ENCODE measurements at places on chromosomes 3 and 15. TPM values are rescaled to one million over a fixed set of nuclear protein-coding genes. Genes with fewer than 3 reads are reported as not detected.

DNA sequence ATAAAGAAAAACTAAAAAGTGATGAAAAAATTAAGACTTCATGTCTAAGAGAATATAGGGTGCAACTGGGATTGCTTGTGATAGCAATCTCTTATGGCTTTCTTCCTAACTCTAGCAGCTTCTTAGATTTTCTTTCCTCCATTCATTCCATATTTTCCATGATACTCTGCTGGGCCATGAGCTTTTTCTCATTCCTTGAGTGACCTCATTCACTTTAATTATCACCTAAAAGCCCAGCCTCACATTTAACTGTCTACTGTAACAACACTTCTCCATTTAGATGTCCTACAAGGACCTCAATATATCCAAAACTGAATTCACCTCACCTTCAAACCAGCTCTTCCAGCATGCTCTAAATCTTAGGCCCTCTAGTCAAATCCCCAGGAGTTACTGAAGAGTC is 49.5 kb upstream of the ANKRD28 start:
- no peaks in the 10 kb centered on the region for H3K27me3 ChIP-seq
- no peaks in the 10 kb centered on the region for H3K4me1 ChIP-seq
- H3K27ac ChIP-seq: no peak overlapping the region

- H3K4me3 ChIP-seq: peak within 1 kb of the TSS; percentile 82
- peak; percentile 41 for DNase-seq
- H3K27me3 ChIP-seq: peaks cover 27% of the 10 kb centered on the region
- H3K4me1 ChIP-seq: peaks cover 21% of the 10 kb centered on the region
- H3K36me3 ChIP-seq: no peaks in the 10 kb centered on the region
Measured at GRCh38 chr15:78565097-78565950, at the start of gene CHRNA5. Gene CHRNA5 (plus strand): TSS chr15:78565520. CDS start chr15:78565720, 200 bp downstream.

- no peak overlapping the region for H3K4me3 ChIP-seq
- H3K4me1 ChIP-seq: peaks cover 22% of the 10 kb centered on the region
- H3K27me3 ChIP-seq: peaks cover 27% of the 10 kb centered on the region
Measured at GRCh38 chr15:70585707-70586034, 177.7 kb downstream of the UACA start.

DNA sequence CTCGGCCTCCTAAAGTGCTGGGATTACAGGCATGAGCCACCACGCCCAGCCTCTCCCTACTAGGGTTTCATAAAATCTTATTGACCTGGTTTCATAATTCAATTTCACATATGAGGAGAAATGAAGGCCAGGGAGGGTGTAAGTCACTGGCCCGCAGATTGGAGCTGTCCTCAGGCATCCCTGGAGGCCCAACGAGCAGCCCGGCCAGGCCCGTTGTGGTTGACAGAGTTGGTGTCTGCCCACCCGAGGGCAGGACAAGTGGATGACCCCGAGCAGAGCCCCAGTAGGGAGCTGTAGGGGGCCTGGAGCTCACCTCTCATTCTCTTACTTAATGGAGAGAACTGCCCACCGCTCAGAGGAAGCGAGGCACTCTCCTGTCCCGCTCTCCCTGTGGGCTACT is 78.9 kb downstream of the CPN2 start:
- H3K4me1 ChIP-seq: peaks cover 15% of the 10 kb centered on the region
- H3K4me3 ChIP-seq: no peak overlapping the region
- DNase-seq: no peak
- H3K27me3 ChIP-seq: peaks cover 10% of the 10 kb centered on the region
- H3K36me3 ChIP-seq: no peaks in the 10 kb centered on the region
- no peak overlapping the region for H3K27ac ChIP-seq

GRCh38 chr3:179772297-179772696 is 119.5 kb downstream of the USP13 start:
- no peak for DNase-seq
- H3K4me3 ChIP-seq: no peak overlapping the region
- H3K27me3 ChIP-seq: no peaks in the 10 kb centered on the region
- H3K27ac ChIP-seq: no peak overlapping the region
- peaks cover 7% of the 10 kb centered on the region for H3K4me1 ChIP-seq

DNA sequence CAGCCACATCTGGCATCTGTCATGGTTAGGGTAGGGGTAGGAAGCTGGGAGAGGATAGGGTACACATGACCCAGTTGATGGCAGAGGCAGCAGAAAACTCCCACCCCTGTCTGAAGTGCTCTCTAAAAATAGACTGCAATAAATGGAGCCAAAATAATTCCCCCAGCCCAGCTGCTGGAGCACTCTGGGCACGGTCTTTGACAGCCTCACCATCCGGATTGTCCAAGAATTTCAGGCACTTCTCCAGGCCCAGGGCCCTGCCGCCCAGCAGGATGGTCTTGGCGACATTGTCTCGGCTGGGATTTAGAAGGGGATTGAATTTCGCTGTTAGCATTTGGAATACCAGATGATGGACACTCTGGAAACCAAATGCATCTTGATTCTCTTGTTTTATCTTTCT is 103.7 kb downstream of the IQSEC1 start:
- H3K36me3 ChIP-seq: peaks cover 17% of the 10 kb centered on the region
- H3K27ac ChIP-seq: no peak overlapping the region
- no peak overlapping the region for H3K4me3 ChIP-seq
- no peak for DNase-seq
- H3K4me1 ChIP-seq: peaks cover 40% of the 10 kb centered on the region
- peaks cover 4% of the 10 kb centered on the region for H3K27me3 ChIP-seq

DNA sequence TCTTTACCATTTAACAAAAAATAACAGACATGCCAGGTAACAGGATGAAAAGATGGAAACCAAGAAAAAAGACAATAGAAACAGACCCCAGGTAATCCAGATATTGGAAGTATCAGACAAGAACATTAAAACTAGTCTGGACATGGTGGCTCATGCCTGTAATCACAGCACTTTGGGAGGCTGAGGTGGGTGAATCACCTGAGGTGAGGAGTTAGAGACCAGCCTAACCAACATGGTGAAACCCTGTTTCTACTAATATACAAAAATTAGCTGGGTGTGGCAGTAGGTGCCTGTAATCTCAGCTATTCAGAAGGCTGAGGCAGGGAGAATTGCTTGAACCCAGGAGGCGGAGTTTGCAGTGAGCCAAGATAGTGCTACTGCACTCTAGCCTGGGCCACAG is 40.6 kb downstream of the ACAD9 start:
- no peak overlapping the region for H3K27ac ChIP-seq
- no peaks in the 10 kb centered on the region for H3K27me3 ChIP-seq
- no peak overlapping the region for H3K4me3 ChIP-seq
- DNase-seq: no peak

- peaks cover 40% of the 10 kb centered on the region for H3K4me1 ChIP-seq
- H3K27ac ChIP-seq: no peak overlapping the region
- no peaks in the 10 kb centered on the region for H3K27me3 ChIP-seq
- peaks cover 7% of the 10 kb centered on the region for H3K36me3 ChIP-seq
- H3K4me3 ChIP-seq: no peak overlapping the region
Measured at GRCh38 chr3:46393554-46394434, 13.1 kb downstream of the CCR5AS start.

DNA sequence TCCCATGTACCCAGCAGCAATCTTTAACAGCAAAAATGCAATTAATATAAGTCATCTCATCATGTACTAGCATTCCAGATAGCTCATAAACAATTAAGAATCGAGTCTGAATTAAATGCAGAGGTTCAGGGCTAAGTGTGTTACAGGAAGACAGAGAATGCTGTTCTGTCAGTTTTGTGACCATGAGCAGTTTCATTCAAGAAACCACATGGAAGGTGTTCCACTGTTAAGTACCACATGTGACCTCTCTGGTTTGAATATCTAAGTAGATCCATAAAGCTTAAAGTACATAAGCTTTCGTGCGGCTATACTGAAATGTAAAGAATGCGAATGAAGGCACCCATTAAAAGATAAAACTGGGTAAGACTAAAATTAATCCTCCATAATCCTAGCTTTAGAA is 272.3 kb downstream of the IL5RA start:
- no peaks in the 10 kb centered on the region for H3K27me3 ChIP-seq
- H3K4me1 ChIP-seq: no peaks in the 10 kb centered on the region
- DNase-seq: no peak
- no peaks in the 10 kb centered on the region for H3K36me3 ChIP-seq
- H3K27ac ChIP-seq: no peak overlapping the region

GRCh38 chr3:150411106-150411460 is 3.0 kb downstream of the TSC22D2 start:
- no peak for DNase-seq
- peaks cover 47% of the 10 kb centered on the region for H3K4me1 ChIP-seq
- H3K36me3 ChIP-seq: peaks cover 29% of the 10 kb centered on the region
- H3K4me3 ChIP-seq: peak overlapping the region; percentile 92
- peak overlapping the region; percentile 76 for H3K27ac ChIP-seq

DNA sequence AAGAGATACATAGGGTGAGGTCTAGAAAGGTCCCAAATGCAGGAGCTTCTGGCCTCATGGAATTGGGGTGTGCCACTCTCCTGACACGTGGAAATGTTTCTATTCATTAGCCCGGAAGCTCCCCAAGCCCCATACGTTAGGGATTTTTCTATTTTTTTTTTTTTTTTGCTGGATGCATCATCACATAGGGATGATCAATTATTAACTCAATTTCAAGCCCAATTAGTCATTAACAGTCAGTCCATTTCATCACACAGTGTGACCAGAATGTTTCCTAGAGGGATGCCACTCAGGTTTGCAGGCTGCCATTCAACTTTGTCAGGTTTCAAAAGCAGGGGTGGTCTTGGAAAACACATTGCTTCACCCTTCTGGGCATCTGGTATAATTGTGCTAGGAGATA is 40.7 kb upstream of the MKRN3 start:
- no peaks in the 10 kb centered on the region for H3K4me1 ChIP-seq
- no peak for DNase-seq
- no peaks in the 10 kb centered on the region for H3K36me3 ChIP-seq
- no peak overlapping the region for H3K27ac ChIP-seq
- H3K4me3 ChIP-seq: no peak overlapping the region

- H3K4me3 ChIP-seq: no peak overlapping the region
- DNase-seq: peak; percentile 27
- H3K4me1 ChIP-seq: peaks cover 21% of the 10 kb centered on the region
- peaks cover 12% of the 10 kb centered on the region for H3K27me3 ChIP-seq
Measured at GRCh38 chr15:91522605-91523332, 330.7 kb upstream of the SLCO3A1 start.

DNA sequence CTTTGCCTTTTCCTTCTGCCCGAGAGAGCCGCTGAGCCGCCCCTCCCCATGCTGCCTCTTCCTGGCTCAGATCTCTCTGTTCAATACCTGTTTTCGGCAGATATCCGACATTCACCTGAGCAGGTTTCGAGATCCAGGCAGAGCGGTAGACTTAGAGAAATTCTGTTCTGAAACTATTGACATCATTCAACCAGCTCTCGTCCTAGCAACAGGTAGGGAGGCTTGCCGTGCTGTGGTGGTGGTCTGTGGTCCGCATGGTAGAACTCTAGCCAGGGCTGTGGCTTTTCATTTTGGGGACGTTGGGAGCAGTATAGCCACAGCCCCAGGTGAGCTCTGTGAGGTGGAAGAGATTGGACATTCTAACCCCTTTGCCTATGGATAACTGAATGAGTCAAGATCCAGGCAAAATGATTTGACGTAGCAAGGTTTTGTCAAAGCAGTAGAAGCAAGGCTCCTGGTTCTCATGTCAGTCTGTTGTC is 810 bp downstream of the TMEM62 start:
- peak; percentile 39 for DNase-seq
- H3K4me3 ChIP-seq: peak overlapping the region; percentile 89
- H3K27me3 ChIP-seq: peaks cover 8% of the 10 kb centered on the region
- H3K27ac ChIP-seq: peak overlapping the region; percentile 91
- H3K36me3 ChIP-seq: peaks cover 38% of the 10 kb centered on the region
- H3K4me1 ChIP-seq: peaks cover 38% of the 10 kb centered on the region

GRCh38 chr3:192303235-192303634 is 424.1 kb downstream of the FGF12 start:
- H3K27me3 ChIP-seq: no peaks in the 10 kb centered on the region
- H3K4me3 ChIP-seq: no peak overlapping the region
- H3K4me1 ChIP-seq: no peaks in the 10 kb centered on the region
- no peaks in the 10 kb centered on the region for H3K36me3 ChIP-seq
- no peak overlapping the region for H3K27ac ChIP-seq

- no peaks in the 10 kb centered on the region for H3K36me3 ChIP-seq
- DNase-seq: no peak
- no peaks in the 10 kb centered on the region for H3K4me1 ChIP-seq
- peaks cover 3% of the 10 kb centered on the region for H3K27me3 ChIP-seq
Measured at GRCh38 chr3:64341296-64341695, 116.0 kb upstream of the PRICKLE2 start.

GRCh38 chr15:47548231-47548630 is 169.1 kb upstream of the SEMA6D start:
- H3K27ac ChIP-seq: no peak overlapping the region
- no peak overlapping the region for H3K4me3 ChIP-seq
- H3K4me1 ChIP-seq: no peaks in the 10 kb centered on the region
- no peak for DNase-seq

GRCh38 chr15:97014001-97014400 is 683.5 kb downstream of the NR2F2 start:
- H3K27me3 ChIP-seq: no peaks in the 10 kb centered on the region
- no peaks in the 10 kb centered on the region for H3K36me3 ChIP-seq
- H3K27ac ChIP-seq: no peak overlapping the region
- H3K4me1 ChIP-seq: no peaks in the 10 kb centered on the region
- H3K4me3 ChIP-seq: no peak overlapping the region

DNA sequence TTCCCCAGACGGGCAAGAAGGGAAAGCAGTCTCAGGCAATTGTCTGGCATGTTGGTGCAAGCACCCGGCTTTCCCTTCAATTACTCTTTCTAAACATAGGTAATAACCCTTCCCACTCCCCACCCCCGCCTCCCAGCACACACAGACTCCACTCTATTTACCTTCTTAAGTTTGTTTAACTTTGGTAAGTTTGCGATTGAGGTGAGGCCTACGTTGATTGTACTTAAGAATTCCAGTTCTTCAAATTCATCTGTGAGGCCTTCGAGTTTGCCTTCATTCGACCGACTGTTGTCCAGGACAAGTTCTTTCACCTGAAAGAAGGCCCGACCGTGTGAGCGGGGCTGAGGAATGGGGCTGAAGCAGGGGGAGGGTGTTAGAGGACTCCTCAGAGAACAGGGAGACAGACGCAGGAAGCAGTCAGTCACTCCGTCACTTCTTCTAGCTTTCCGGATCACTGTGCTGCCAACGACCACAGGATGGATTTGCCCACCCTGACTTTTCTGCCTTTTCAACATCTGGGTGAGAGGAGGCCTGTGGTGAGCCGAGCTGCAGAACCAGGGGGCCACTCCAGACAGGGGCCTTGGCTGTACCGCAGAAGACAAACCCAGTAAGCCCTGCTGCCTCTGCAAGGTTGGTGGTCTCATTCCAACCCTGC is 33.0 kb downstream of the ANP32A start:
- H3K4me1 ChIP-seq: peaks cover 78% of the 10 kb centered on the region
- H3K4me3 ChIP-seq: no peak overlapping the region
- peaks cover 50% of the 10 kb centered on the region for H3K36me3 ChIP-seq
- no peaks in the 10 kb centered on the region for H3K27me3 ChIP-seq
- DNase-seq: no peak
- H3K27ac ChIP-seq: no peak overlapping the region

Gene VPS8
- 47.6 TPM for total RNA-seq

Gene AMIGO3
- total RNA-seq: 2.0 TPM

Gene CADM2
- total RNA-seq: 0.21 TPM

Gene ZNF80
- 0.71 TPM for total RNA-seq

Gene MAPKAPK3
- total RNA-seq: 225 TPM

Gene SLC12A1
- not detected for total RNA-seq

Measured in activated CD8-positive, alpha-beta T cell treated with anti-CD3 and anti-CD28 coated beads, Interleukin-2, amount 10 ng/mL, durations not matched to agents 7 days and 5 days (primary cell).